ENCODE measurements at places on chromosomes 13 and 19.
A peak's percentile ranks its signal among the peaks of the same experiment; 100 is the strongest.

DNA sequence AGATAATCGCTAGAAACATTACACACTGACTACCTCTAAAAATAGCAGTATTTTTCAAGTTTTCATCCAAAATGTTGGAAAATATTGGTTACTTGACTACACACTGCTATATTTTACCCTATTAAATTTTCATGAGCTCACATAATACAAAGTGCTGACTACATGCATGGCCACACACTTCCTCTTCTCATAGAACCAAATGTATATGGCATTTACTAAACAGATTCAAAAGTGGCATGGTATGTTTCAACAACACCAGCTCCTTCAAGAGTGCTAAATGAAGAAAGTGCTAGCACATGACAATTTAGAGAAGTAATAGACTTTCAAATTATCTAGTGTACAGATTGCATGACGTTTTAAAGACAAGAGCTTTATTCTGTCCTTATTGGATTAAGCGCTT, 780.4 kb upstream of the SLITRK6 start:
- DNase-seq: no peak

DNA sequence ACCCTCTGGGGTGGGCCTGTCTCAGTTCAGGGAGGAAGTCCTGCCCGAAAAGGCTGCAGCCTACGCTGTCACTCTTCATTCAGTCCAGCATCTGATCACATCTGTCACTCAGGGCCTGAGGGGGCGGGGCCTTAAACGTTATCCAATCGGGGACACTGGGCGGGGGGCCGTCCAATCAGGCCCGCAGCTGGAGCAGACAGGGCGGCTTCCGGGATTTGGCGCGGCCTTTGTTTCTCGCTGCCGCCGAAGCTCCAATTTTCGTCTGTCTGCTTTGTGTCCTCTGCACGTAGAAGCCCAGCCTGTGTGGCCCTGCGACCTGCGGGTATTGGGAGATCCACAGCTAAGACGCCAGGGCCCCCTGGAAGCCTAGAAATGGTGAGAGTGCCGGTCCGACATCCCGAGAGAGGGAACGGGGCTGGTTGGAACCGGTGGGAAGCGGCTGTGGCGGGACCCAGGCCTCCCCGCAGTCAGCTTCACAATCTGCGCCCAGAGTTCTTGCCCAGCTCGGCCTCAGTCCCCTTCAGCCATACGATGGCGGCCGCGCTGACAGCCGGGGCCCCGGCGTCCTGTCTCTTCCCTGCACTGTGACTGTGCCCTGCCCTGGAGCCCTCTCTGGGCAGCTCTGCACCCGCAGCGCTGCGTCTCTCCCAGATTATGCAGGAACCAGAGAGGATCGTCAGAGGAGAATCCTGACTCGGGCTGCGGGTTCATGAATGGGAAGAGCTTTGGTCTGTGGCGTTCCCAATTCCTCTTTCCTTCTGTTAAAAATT, at the start of gene ZNF730:
Gene ZNF730 (plus strand): TSS at position 224 of the 770 bp plus-strand sequence. CDS start 149 bp downstream, at position 373.
- peak; percentile 90 for DNase-seq

DNA sequence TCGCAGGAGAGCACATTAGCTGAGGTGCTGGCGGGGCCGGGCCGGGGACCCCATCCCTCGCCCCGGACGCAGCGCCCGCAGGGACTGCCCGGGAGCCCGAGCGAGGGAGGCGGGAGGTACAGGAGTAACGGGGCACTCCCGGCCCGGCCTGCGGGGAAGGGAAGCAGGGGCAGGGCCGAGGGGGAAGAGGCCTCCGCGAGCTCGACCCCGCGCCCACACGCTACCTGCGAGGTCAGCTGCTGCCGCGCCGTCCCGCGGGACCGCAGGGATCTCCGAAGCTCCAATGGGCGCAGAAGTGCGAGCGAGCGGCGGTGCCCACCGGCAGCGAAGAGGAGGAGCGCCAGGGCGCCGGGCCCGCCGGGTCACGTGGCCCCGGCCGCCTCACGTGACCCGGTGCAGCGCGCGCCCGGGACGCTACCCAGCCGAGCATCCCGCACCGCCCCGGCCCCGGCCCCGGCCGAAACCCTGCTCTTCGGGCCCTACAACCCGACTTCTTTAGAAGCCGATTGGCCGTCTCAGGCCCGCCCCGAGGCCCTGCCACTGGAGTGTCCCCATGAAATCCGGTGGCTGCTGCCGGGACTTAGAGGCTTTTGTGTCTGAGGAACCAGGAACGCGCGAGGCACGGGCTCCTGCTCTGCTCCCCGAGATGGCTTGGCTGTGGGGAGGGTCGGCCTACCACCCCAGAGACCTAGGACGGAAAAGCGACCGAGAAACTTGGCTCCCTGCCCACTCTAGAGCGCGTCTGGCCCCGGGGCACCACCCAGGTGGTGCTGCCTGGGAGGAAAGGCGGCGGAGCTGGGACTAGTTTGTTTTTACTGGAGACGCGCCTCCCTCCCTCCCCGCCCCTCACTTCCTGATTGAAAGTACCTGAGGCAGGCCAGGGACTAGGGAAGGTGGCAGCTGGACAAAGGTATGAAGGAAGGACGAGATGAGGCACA, at the start of gene RCBTB1:
Gene RCBTB1 (minus strand): TSS at position 339 of the 938 bp plus-strand sequence. CDS start 18,279 bp downstream, outside the sequence.
- peak; percentile 83 for DNase-seq

- DNase-seq: no peak
Observed at GRCh38 chr13:30191491-30192100, 115.8 kb downstream of the KATNAL1 start.

- no peak for DNase-seq
Observed at GRCh38 chr19:54905803-54906511, at the start of gene NCR1. TSS of gene NCR1 (plus strand) at chr19:54906148. CDS start at chr19:54906188, 40 bp downstream.

GRCh38 chr19:40742477-40742876, 7.8 kb downstream of the ACTMAP start:
- DNase-seq: no peak

GRCh38 chr13:34349091-34349722, 531.3 kb downstream of the RFC3 start:
- peak; percentile 70 for DNase-seq

DNA sequence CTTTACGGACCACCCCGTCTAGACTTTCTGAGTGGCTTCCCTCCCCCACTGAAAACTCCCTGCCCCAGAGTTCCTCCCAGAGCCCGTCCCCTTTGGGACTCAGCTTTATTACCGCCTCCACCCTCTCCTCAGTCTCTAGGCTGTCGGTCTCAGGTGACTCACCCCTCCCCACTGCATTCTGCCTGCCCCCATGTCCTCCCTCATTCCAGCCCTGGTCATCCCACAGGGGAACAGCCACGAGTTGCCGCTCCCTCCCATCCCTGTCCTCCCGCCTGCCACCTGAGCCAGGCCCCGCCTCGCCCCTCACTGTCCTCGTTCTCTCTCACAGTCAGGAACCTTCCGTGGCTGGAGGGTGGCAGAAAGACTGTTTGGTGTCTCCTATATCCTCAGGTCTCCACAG, 57.3 kb downstream of the SMARCA4 start:
- no peak for DNase-seq

- no peak for DNase-seq
Observed at GRCh38 chr19:17328517-17329365, 5.9 kb downstream of the ANO8 start.

GRCh38 chr19:8208119-8208921, 850 bp upstream of the CERS4 start:
- peak; percentile 38 for DNase-seq

- no peak for DNase-seq
Observed at GRCh38 chr13:24192057-24192810, 31.7 kb downstream of the SPATA13 start.

DNA sequence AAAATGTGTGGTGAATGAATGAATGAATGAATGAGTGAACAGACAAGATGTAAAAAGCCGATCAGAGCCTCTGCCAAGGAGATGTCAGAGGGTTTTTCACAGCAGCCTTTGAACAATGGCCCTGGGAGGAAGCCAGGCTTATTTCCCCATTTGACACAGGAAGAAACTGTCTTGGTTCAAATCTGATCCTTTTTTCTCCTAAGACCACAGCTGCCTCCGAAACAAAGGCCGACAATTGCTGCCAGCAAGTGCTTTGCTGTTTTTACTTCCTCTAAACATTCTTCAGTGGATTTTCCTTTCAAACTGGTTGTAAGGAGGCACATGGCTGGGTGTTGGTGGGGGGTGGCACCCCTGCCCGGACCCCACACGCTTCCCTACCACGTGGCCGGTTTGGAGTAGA, 44.2 kb upstream of the HOMER3 start:
- DNase-seq: peak; percentile 52

- peak; percentile 41 for DNase-seq
Observed at GRCh38 chr19:51365211-51365964, 800 bp downstream of the ETFB start.

DNA sequence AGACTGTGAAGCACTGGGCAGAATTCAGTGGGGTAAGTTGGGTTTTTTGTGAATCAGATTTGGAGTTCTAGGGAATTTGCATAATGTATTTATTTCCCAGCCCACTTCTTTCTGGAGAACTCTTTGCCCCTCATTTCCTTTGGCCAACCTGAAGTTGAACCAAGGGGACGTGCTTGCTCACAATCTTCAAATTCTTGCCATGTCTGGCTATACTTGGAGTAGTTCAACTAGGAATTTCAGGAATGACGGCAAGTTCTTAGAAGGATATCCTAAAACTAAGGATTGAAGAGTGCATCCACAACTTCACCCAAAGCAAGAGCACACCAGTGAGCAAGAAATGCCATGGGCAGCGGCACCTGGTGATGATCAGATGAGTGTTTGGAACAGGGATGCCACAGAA, 88.5 kb downstream of the TEX26 start:
- no peak for DNase-seq

DNA sequence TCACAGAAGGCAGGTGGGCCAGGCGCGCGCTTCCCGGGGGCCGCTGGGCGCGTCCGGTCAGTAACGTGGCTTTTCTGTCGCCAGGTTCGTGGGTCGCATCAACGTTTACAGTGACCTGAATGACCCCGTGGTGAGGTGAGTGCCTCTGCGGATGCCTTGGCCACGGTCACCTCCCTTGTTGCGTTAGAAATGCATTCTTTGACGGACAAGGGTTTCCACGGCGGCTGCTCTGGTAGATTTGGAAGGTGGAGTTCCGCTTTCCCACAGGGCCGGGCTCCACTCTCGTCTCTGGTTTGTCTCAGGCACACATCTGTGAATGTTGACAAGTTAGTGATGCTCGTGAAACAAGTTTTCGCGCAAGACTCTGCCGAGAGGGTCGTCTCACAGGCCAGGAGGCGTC, 130.0 kb downstream of the ATP11A start:
- DNase-seq: peak; percentile 25

- DNase-seq: no peak
Observed at GRCh38 chr19:3293560-3293959, 69.1 kb downstream of the CELF5 start.

DNA sequence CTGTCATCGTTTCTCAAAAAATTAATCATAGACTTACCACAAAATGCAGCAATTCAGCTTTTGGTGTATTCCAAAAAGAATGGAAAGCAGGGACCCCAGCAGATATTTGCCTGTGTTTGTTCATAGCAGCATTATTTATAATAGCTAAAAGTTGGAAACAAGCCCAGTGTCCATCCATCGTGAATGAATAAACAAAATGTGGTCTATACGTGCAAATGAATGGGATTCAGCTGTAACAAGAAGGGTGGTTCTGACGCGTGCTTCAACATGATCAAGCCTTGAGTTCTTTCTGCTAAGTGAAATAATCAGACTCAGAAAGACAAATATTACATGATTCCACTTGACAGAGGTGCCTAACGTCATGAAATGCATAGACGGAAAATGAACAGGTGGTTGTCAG, 36.4 kb downstream of the PSG11 start:
- DNase-seq: peak; percentile 41

- DNase-seq: no peak
Observed at GRCh38 chr13:59527500-59527899, 636.2 kb downstream of the DIAPH3 start.

DNA sequence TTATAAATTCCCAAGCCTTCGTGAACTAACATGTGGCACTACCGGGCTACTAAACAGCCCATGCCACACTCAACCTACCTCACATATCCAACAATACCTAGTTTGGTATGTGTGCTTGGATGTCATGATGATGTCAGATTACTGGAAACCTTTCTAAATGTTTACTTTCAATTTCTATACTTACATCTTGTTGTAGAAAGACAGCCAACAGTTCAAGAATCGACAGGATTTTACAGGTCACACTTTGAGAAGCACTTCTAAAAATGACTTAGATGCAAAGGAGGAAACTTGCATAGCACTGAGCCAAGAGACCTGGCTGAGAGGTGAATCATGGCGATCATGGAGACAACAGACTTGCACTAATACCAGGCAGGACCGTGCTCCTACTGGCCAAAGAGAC, 209.9 kb downstream of the COL4A1 start:
- DNase-seq: no peak

DNA sequence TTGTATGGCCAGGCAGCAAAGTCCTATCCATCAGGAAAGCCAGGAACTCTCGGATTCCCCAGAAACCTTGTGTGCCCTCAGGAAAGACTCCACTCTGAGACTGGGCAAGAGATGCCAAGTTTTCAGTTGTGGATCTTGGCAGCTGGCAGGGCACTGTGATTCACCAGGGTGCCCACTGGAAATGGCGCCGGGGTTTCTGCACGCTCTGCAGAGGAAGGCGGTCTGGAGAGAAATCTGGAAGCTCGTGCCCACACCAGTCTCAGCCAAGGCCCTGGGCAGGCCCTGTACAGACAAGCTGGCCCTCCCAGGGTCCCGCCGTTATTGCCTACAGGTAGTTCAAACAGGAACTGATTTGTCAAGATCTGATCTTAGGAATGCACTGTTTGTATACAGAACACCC, 4.9 kb downstream of the NAPA start:
- no peak for DNase-seq

DNA sequence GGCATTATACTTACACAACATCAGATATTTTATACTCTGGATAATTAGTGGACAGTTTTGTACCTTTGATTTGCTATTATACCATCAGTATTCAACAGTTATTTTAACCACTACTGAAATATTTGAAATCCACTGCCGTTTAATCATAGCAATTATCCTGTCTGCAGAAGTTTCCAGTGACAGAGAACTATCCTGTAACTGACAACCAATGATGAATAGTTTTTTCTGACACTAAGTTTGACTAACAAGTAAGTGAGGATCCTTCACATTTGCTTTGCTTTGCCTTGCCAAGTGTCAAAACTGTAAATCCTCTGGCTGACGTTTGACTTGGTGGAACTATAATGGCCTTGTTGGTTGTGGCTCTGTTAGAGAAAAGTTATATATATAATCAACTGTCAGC, 410.7 kb downstream of the GPC5 start:
- DNase-seq: no peak

- no peak for DNase-seq
Observed at GRCh38 chr13:97658556-97658955, 224.6 kb downstream of the RAP2A start.
